ENCODE measurements at places on chromosomes 7 and 10. TPM values are rescaled to one million over a fixed set of nuclear protein-coding genes. Genes with fewer than 3 reads are reported as not detected.

The PNLIPRP3 gene
- total RNA-seq: not detected

The TAS2R5 gene
- total RNA-seq: not detected

The DNAJC12 gene
- total RNA-seq: 0.88 TPM

The NME8 gene
- not detected for total RNA-seq

GRCh38 chr10:92047215-92047614 lies 123.6 kb downstream of the BTAF1 start:
- H3K27me3 ChIP-seq: 0 out of 2 replicates have a peak, but pooled peaks cover 3% of the 10 kb centered on the region
- no peaks in the 10 kb centered on the region for H3K4me1 ChIP-seq
- H3K36me3 ChIP-seq: no peaks in the 10 kb centered on the region
- H3K4me3 ChIP-seq: no peak overlapping the region
- DNase-seq: no peak
- no peak overlapping the region for H3K27ac ChIP-seq

DNA sequence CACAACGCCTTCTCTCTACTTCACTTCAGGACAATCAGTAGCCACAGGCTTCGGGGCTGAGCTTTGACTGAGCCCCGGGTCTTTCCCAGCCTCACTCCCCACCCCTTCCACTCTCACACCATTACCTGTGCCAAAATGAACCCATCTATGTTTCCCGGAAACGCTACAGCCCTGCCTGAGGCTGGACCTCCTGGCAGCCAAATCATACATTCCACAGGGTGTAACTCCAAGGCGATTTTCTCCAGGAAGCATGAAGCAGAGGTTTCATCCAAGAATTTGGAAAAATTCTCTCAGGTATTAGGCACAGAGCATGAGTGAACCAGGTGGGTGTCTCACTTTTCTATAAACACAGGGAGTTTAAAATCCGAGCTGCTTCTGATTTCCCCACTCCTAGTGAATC lies 286.3 kb downstream of the TNS3 start:
- no peak overlapping the region for H3K4me3 ChIP-seq
- no peak overlapping the region for H3K27ac ChIP-seq
- no peaks in the 10 kb centered on the region for H3K27me3 ChIP-seq
- no peak for DNase-seq
- peaks cover 27% of the 10 kb centered on the region for H3K4me1 ChIP-seq

Data from SJSA1 (cell line).